GOT3 (cell line): ENCODE measurements at places on chromosomes 13 and 19.
A peak's percentile ranks its signal among the peaks of the same experiment; 100 is the strongest.

- DNase-seq = no peak
These were observed 65.5 kb downstream of the USP12 start for GRCh38 chr13:27106144-27106543.

- DNase-seq = no peak
These were observed 29.4 kb upstream of the PTPRS start for GRCh38 chr19:5369962-5370367.

DNA sequence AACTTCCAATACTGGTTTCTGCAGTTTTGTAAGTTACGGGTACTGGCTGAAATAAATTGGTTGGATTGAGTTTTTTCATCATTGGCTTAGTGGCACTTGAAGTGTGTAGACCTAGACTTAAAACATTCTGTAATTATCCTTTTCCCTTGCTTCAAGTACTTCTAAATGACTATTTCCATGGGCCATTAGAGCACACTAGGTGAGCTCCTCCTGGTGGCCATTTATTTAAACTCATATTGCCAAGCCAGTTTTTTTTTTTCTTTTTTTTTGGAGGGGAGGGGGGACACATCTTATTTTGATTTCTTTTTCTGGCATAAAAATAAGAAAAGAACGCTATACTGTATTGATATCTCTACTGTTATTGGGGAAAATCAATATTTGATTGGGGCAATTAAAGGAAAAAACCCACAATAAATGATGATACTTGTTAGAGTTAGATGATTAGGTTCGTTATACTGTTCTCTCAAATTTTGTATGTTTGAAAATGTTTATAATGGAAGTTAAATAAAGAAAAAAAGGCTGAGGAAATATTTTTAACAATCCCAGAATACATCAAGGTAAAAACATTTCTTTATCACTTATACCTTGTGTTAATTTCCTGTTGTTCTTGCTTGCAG lies 82.9 kb downstream of the PDS5B start:
- DNase-seq = no peak

DNA sequence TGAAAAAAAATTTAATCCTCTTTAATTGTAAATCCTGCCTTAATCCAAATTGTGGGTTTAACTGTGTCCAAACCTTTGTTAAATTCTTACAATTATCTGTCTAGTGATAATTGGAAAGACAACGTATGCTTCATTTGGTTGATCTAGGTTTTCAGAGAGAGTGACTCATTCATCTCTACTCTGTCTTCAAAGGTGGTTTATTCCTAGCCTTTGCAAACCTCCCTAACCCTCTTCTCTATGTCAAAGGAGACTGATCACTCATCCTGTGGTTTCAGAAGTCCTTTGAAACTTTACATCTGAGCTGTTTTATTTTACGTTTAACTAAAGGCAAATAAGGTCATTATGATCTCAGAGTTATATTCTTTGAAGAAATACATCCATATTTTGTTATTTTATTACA lies 8.8 kb upstream of the OXGR1 start:
- no peak for DNase-seq

DNA sequence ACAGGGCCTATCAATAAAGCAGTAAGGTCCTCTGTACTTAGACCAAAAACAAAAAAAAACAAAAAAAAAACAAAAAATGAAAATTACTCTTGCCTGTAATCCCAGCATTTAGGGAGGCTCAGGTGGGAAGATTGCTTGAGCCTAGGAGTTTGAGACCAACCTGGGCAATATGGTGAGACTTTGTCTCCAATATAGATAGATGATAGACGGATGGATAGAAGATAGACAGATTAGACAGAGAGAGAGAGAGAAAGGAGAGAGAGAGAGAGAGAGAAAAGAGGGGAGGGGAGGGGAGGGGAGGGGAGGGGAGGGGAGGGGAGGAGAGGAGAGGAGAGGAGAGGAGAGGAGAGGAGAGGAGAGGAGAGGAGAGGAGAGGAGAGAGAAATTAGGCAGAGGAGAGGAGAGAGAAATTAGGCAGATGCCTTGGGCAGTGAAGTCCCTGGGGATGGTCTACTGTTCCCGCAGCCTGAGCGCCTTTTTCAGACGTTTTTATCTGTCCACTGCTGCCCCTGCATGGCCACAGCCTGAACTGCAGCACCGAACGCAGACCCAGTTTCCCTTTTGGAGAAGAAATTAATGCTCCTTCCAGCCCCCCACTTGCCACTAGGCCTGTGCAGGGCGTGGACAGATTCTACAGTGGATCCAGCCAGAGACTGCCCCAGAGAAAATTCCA lies 9.8 kb upstream of the ZNF627 start:
- DNase-seq = peak; percentile 17

GRCh38 chr13:94390881-94391280 lies 88.6 kb downstream of the DCT start:
- no peak for DNase-seq

DNA sequence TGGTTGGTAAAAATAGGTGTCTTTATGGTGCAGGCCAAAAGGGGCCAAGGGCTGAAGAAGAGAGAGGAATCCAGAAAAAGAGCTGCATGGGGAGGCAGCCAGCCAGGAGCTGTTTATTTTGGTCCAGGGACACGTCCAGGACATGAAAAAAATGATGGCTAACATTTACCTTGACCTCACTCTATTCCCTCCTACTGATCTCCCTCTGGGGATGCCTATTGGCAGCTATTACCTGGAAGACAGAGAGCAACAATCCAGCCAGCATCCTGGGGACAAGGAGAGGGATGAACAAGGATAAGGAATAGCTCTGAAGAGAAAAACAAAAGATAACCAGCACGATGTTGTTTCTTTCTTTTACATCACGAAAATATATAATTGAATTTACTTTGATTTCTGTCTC lies 1599.6 kb downstream of the SLITRK5 start:
- DNase-seq = no peak

- no peak for DNase-seq
These were observed 29.3 kb upstream of the GRTP1 start for GRCh38 chr13:113393226-113393562.

DNA sequence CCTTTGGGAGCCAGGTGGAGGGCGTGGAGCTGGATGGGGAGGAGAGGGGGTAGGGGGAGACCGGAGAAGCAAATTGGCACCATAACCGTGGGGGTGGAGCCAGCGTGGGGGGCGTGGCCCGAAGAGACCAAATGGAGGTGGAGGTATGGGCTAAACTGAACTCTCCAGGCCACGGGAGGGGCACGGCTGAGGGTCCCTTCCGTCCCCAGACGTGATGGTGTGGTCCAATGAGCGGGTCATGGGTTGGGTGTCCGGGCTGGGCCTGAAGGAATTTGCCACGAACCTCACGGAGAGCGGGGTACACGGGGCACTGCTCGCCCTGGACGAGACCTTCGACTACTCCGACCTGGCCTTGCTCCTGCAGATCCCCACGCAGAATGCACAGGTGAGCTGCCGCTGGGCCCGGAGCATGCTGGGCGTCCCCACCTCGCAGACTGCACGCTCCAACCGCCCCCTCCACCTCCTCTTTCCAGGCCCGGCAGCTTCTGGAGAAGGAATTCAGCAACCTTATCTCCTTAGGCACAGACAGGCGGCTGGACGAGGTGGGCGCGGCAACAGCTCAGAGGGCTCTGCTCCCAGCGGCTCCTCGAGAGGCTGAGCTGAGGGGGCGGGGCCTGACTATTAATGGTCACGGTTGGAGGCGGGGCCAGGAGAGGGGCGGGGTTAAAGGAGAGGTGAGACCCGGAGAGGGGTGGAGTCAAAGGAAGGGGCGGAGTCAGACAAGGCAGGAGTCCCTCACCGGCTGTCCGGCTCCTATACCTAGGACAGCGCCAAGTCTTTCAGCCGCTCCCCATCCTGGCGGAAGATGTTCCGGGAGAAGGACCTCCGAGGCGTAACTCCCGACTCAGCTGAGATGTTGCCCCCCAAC lies 6.2 kb downstream of the HRC start:
- DNase-seq = peak; percentile 73

DNA sequence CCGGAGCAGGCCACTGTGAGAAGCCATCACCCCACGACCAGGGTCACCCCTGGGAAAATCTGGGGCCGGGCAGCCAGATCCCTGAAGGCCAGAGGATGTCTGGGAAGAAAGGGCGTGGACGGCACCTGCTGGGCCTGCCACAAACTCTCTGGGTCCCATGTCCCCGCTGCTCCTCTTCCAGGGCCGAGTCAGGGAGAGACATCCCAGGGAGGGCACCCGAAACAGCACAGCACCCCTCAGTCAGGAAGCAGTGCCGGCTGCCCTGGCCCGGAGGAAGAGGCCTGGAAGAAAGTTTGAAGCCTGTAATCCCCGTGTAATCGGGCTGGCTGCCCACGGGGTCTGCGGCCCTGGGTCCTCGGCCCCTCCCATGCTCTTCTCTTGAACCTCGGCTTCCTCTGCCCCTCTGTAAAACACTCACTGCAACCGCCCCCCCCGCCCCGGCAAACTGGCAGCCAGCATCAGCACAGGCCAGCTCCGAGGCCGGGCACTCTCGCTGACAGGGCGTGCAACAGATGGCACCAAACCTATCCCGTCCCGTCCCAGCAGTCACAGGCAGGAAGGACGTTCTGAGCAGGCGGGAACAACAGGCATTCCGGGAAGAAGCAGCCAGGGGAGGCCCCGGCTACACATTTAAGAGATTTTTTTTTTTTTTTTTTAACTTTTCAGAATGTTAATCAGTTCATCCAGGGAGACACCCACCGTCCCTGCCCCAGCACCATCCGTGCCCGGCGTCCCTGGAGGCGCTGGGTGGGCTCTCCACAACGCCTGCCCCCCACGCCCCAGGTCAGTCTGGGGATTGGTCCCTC lies 1.5 kb downstream of the SBNO2 start:
- no peak for DNase-seq

GRCh38 chr19:1401138-1401888 lies at the start of gene GAMT:
TSS of gene GAMT (minus strand) at chr19:1401542. CDS start at chr19:1401476, 66 bp downstream.
- DNase-seq = no peak

- no peak for DNase-seq
These were observed 1.2 kb upstream of the ZNF579 start for GRCh38 chr19:55581823-55582223.

DNA sequence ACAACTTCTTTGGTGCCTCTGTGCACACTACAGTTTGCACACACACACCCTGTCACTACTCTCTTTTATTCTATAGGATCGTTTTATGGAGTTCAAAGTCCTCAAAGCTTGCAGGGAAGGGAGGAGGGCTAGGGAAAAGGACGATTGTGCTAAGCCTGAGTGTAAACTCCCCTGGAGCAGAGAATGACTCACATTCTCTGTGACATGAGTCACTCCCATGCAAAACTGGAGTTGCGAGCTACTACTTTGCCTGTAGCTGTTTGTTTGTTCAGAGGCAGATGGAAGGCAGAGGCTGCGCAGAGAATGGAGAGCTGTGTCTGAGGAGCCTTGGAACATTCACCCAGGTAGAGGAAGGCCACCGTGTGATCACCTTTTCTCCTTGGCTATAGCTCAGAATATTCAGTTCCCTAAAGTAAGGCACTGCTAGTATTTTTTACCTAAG lies 80.5 kb upstream of the MBNL2 start:
- DNase-seq = peak; percentile 96

DNA sequence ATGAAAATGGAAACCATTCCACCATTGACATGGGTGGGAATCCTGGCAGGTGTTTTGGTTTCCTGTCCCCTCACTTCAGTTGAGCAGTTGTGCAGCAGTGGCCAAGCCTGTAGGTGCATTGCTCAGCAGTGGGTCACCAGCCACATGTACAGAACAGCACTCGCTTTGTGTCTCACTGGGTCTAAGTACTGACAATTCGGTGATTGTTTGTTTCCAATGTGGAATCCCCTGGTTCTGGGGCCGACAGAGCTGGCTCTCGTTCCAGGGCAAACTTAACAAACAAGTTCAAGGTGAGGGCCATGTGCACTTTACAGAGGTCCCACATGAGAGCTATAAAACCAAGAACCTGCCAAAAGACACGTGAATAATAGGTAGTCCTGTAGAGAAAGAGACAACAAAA lies 54.1 kb upstream of the SPATA13 start:
- DNase-seq = no peak

DNA sequence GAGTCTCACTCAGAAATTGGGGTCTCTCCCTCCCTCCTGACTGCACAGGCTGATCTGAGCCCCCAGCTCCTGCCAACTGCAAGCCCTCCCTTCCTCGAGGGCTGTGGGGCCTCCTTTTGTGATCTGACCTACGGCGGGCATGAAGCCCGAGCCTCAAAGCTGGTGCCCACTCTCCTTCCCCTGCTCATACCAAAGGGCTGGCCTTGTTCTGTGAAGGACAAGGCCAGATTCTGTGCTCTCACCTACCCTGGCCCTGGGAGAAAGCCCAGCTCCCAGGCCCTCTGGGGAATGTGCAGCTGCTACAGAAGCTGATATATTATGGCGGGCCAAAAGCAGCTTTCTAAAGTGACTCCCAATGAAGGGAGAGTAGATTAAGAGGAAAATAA lies 9.0 kb upstream of the ECH1 start:
- DNase-seq = no peak

DNA sequence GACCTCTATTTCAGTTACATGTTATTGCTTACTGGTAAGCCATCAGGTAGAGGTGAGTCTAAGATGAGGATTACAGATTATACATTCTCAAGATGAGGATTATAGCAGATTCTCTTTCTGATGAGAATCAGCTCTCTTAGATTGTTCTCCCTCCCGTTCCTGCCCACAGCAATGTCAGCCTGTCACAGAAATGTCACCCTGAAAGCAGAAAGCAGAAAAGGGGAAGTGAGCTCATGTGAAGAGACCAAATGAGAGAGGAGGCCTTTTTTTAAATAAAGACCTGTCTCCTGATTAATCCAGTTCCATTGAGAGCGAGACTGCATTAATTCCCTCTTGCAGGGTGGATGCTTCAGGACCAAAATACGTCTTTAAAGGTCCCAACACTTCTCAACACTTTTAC lies 445.6 kb downstream of the KCTD12 start:
- DNase-seq = no peak

DNA sequence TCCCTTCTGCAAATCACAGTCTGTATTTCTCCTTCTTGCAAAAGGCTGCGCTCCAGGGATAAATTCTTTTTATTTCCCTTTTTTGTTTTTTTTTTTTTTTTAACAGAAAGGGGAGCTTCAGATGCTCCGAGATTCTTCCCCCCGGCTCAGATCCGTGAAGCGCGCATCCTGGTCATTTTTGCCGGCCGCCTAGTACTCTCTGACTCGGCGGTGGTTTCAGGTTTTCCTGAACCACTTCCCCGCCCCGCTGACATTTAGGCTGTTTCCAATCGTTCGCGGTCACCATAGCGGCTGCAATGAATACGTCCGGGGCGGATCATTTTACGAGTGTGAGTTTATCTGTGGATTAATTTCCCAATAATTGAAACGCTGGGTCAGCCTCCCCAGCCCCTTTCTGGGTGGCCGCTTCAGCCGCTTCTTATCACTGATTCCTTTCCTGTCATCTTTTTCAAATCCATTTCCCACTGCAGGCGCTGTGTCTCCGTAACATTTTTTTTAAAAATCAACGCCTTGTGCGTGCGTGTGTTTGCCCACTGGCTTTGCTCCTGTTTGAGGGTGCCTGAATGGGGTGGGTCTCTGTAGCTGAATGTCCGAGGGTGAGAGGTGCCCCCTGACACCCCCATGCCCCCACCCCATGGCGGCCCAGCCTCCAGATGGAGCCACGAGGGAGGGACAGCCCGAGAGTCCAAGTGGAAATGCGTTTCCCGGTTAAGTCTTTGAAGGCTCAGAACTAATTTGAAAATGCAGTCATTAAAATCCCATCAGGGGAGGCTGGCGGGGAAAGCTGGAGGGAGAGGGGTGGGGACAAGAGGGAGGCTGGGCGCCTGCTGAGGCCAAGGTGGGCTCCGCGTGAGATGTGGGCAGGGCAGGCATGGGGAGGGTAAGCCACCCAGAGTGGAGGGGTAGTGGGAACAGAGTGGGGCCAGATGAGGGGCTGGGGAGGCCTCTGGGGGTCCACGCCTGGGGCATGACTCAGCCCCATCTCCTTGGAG lies 10.6 kb downstream of the ONECUT3 start:
- no peak for DNase-seq
